Stimulated activated CD8-positive, alpha-beta memory T cell treated with anti-CD3 and anti-CD28 coated beads, Interleukin-4, amount 100 ng/mL, for 48 hours (primary cell): ENCODE measurements at places on chromosomes 1 and 21.

GRCh38 chr1:235999259-235999925 lies 65.5 kb downstream of the NID1 start:
- peak; percentile 77 for DNase-seq

DNA sequence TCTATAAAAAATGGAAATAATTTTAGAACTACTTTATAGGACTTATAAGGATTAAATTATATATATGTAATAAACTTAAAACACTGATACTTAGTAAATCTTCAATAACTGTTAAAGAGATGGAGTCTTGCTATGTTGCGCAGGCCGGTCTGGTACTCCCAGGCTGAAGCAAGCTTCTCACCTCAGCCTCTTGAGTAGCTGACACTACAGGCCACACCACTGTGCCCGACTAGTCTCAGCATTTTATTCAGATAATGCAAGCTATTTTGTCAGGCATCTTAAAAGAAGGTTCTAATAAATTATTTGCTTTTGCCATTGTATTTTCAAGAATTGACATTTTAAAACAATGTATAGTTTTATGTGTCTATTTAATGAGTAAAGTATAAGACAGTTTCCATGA lies 20.8 kb downstream of the CNST start:
- DNase-seq, result no peak

DNA sequence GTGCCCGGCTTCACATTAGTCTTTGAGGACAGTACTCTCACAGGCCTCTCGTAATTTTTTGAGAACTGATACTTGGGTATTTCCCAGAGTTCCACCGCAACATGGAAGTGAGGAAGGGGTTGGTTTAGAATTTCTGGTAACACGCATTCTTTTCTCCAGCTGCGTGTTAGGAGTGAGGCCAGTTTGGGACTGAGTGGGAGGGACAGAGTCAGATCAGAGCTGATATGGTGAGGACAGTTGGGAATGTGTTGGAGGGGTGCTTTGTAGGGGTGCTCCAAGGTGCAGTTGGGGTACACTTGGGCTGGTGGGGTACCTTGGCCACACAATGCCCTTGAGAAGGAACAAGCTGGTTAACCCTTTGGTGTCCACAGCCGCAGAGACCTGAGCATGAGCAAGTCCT lies 6.7 kb downstream of the FBXO6 start:
- DNase-seq, result no peak

- DNase-seq, result no peak
These were observed 8.3 kb upstream of the PTCH2 start for GRCh38 chr1:44851308-44851707.

GRCh38 chr1:84581648-84582047 lies 7.4 kb upstream of the CTBS start:
- DNase-seq, result no peak

DNA sequence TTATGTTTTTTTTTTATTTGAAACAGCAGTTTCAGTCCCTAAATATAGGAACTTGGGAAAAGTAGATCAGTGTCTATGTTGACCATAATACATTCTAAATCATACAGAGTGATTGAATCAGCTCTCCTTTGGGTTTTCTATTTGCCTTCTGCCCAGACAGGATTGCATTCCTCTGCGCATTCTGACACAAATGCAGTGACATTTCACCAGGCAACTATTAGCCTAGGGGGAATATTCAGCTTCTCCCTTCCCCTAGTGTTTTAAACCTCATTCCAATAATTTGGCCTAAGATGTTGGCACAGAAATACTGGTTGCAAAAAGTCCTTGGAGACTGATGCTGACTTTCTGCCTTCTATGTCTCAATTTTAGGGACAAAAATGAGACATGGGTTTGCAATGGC lies 172.8 kb downstream of the PTGER3 start:
- no peak for DNase-seq

DNA sequence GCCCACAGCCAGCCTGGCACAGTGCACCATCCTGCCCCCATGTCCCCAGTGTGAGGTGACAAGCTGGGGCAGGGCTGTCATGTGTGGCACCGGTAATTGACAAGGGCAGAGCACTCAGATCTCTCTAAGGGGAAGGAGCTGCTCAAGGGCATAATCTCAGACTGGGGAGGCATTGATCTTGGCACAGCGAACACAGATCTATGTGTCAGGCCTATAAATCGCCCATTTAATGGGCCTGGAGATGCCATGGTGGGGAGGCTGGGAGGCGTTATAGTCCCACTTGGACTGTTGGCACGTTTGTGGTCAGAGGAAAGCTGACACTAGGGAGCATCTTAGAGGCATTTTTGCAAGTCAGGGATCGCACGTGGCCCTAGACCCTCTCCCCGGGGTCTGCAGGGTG lies 594.1 kb downstream of the PTPRU start:
- no peak for DNase-seq
